B cell (primary cell): ENCODE measurements at places on chromosomes 7 and 10. TPM values are rescaled to one million over a fixed set of nuclear protein-coding genes. Genes with fewer than 3 reads are reported as not detected.

GRCh38 chr10:112296908-112297331 is 13.7 kb downstream of the TECTB start:
- DNase-seq: no peak

DNA sequence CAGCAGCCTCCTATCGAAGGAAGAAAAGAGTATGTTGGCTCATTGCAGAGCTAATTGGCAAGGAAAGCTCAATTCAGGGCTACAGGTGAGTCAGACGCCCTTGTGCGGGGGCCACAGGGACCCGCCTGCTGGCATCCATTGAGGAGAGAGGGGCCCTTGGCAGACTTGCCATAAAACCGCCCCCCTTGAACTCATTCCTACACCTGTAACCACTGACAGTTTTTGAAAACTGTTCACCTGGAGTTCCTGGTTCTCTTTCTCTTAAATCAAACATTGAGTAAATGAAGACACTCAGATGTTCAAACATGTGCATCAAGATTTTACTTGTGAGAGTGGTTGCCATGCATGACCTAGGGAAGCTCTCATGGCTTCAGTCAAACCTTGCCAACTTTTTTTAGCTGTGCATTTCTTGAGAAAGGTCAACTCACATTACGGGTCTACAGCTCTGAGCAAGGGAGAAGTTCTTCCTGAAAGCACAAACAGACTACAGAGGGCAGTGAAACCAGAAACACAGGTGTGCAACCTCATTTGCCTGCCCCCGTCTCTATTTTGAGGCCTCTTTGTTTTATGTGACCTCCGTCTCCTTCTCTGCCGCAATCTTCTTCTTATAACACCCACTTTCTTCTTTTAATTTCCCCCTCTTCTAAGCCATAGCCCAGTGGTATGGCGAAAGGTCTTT is 87.8 kb downstream of the TBXAS1 start:
- DNase-seq: peak; percentile 39

The AKR1D1 gene
- total RNA-seq: not detected in 2 replicates

The HOXA3 gene
- not detected in 2 replicates for total RNA-seq

The OR2A5 gene
- not detected in 2 replicates for total RNA-seq

The CDC14C gene
- total RNA-seq: not detected in 2 replicates

- no peak for DNase-seq
Observed at GRCh38 chr10:6491841-6492609, 88.1 kb downstream of the PRKCQ start.

- DNase-seq: no peak
Observed at GRCh38 chr10:123663522-123663921, 2.6 kb upstream of the GPR26 start.

- DNase-seq: no peak
Observed at GRCh38 chr10:59617996-59618395, 91.7 kb downstream of the SLC16A9 start.

DNA sequence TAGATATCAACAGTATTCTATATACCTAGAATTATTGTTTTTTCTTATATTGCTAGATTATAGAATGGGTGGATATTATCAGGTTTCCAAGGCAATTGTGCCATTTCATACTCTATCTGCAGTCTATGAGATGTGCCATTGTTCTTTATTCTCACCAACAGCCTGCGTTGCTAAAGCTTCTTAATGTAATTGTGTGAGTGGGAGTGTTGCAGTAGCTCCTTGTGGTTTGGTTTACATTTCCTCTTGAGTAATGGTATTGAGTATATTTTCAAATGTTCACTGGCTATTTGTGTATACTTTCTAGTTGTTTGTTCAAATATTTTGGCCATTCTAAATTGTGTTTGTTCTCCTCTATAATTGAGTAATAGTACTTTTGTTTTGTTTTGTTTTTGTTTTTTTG is 199.2 kb downstream of the TFEC start:
- no peak for DNase-seq

The NUB1 gene
- 95.4 and 104 TPM in 2 replicates for total RNA-seq

GRCh38 chr10:17146892-17147291 is 17.3 kb upstream of the CUBN start:
- no peak for DNase-seq

DNA sequence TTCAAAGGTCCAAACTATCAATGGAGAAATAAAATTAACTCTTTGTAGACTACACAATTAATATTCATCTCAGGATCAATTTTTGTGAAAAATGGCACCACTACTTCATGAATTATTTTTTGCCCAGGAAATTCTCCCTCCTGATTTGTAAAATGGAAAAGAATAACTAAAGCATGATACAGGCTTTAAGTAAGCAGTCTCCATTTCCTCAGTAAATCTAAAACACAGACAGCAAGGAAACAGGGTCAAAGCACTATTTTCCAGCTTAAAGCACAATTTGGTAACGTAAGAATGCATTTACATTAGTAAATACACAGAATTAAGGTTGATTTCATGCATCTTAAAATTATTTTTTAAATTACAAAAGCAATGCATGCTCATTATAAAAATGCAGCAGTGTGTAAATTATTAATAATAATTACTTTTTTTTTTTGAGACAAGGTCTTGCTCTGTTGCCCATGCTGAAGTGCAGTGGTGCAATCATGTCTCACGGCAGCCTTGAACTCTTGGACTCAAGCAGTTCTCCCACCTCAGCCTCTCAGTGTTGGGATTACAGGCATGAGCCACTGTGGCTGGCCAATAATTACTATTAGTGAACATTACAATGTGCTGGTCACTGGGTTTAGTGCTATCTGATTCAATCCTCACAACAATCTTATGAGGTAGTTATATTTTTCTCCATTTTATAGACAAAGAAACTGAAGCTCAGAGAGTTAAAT is 26.1 kb upstream of the VCL start:
- DNase-seq: no peak

- DNase-seq: no peak
Observed at GRCh38 chr7:81013083-81013817, 94.4 kb upstream of the SEMA3C start.

- no peak for DNase-seq
Observed at GRCh38 chr7:85130702-85131101, 56.2 kb downstream of the SEMA3D start.

- DNase-seq: no peak
Observed at GRCh38 chr7:1854866-1855724, 185.0 kb downstream of the ELFN1 start.

GRCh38 chr7:638256-639011 is 88.1 kb upstream of the DNAAF5 start:
- DNase-seq: no peak
